Stimulated activated CD4-positive, alpha-beta T cell treated with anti-CD3 and anti-CD28 coated beads, Interleukin-4, amount 100 ng/mL, for 24 hours (primary cell): ENCODE measurements at places on chromosomes 13 and 19.
A peak's percentile ranks its signal among the peaks of the same experiment; 100 is the strongest.

DNA sequence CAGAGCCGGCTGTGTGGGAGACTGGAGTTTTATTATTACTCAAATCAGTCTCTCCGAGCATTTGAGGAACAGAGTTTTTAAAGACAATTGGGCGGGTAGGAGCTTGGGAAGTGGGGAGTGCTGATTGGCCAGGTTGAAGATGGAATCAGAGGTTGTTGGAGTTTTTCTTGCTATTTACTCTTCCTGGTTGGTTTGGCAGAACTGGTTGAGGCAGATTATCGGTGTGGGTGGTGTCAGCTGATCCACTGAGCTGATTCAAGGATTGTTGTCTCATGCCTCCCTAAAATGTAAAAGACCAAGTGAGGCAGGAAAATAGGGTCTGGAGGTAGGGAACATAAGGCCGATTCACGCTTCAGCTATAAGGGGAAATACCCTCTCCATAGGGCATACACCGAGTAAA is 1.3 kb upstream of the TDRD12 start:
- DNase-seq = no peak

DNA sequence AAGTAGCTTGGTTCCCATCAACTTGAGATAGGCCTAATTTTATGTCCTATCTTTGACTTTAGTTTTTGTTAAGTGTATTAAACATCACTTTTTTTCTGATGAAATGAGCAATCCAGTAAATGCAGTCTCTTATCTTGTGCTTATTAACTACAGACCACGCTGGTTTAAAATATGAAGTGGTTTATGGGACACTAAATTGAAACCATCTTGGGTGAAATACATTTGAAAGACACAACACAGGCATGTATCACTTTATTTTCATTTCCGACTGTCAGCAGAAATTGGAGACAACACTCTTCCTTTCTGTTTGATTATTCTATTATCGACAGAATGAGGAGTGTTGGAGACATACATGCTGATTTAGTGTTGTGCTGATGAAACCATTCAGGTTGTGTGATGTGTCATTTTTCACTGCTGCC is 447.7 kb downstream of the GPC6 start:
- DNase-seq = no peak

DNA sequence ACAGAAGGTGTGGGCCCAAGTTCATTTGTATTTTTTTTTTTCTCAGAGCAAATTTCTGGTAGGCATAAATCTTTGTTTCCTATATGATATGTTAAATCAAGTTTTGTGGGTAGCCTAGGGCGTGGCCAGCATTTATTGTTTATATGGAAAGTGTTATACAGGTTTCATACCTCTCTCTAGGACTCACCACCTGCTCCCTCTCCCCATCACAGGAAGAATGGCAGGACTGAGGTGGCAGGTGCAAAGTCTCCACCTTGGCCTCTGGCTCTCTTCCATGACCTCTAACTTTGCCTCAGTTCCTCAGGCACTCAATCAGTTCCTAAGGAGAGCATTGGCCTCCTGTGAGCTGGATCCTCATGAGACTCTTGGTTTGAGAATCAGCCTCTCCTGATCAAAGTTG is 172.3 kb upstream of the TSC22D1 start:
- DNase-seq = no peak

DNA sequence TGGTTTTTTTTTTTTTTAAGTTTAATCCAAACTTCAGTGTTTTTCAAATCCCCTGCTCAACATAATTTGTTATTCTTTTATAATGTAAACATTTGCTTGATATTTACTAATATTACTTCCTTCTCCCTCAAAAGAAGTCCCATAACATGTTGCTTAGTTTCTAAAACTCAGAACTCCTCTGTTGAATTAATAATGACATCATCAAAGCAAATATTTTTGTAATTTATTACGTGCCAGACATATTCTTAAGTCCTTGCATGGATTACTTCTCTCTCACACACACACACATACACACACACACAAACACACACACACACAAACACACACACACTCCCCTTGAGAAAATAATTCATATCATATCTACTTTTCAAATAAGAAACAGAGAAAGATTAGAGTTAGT is 1432.3 kb upstream of the SPRY2 start:
- DNase-seq = no peak

GRCh38 chr13:61045251-61045650 is 370.4 kb downstream of the PCDH20 start:
- no peak for DNase-seq

DNA sequence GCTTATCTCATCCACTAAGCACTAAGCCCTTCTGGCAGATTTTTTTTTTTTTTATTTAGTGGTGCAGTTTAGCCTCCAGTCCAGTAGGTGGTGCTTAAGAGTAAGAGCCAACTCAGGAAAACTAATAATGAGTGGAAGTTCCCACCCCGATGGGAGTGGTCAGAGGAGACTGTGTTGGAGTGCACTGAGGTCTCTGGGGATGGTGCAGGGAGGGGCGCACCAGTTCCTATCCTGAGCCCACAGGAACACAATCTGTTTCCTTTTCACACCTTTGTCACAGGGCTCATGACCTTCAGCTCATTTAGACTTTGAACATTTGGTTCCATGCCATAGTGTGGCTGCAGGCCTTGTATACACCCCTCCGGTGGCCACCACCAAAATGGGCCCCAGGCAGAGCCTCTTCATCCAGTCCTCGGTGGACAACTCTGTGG is 367.4 kb downstream of the SPRY2 start:
- no peak for DNase-seq

DNA sequence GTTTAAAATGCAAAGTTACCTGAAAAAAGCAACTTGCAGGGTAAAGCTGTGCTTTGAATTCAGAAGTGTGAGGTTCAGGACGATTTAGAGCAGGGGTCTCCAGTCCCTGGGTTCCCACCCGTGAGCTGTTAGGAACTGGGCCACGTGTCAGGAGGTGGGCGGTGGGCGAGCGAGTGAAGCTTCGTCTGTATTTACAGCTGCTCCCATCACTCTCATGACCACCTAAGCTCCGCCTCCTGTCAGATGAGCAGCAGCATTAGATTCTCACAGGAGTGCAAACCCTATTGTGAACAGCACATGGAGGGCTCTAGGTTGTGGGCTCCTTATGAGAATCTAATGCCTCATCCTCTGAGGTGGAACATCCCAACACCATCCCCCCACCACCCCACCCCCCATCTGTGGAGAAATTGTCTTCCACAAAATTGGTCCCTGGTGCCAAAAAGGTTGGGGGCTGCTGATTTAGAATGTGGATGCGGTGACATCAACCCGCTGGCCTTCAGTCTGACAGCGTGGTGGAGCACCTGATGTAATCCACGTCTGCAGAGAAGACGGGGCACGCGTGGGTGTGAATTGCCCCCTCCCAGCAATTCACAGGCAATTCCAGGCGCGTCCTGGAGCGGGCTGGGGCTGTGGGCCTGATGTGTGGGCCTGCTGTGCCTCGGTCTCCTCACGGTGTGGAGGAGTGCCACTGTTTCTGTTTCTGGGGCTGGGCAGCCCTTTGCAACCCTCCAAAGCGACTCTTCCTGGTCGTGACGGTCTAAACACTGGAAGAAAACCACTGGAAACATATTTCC is 214.0 kb upstream of the SOX1 start:
- no peak for DNase-seq

DNA sequence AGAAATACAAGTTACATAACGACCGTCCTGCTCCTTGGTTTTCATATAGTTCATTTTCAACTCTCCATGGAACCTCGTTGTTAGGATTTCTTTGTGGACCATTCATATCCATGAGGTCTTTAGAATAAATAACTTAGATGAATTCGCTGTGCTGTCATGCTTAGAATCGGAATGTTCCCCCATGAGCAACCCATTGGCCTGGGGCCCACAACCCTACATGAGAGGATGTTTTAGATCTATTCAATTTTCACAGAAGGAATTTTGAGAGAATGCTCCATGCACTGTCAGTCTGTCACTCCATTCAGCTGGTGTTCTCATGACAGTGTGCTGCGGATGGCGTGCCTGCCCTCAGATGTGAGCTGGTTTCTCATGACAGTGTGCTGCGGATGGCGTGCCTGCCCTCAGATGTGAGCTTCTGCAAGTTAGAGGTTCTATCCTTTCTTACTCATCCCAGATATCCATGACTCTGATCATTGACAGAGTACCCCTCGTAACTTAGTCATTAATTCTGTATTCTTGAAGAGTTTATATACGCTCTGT is 1193.1 kb downstream of the EFNB2 start:
- no peak for DNase-seq

DNA sequence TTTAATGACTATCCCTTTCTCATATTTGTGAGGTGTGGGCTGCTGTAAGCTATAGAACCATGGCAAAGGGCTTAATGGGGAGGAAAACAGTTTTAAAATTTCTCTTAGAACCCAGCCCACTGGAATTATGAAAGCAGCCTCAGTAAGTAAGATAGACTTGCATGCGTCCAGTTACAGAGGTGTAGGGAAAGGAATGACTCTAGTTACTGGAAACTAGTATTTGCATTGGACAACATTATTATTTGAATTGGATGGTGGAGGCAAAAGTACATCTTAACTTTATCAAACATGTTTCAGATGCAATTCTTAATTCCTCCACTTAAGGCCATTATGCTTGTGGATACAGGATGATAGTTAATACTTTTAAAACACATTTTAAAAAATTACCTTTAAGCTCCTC is 292.9 kb downstream of the SPRY2 start:
- DNase-seq = no peak

DNA sequence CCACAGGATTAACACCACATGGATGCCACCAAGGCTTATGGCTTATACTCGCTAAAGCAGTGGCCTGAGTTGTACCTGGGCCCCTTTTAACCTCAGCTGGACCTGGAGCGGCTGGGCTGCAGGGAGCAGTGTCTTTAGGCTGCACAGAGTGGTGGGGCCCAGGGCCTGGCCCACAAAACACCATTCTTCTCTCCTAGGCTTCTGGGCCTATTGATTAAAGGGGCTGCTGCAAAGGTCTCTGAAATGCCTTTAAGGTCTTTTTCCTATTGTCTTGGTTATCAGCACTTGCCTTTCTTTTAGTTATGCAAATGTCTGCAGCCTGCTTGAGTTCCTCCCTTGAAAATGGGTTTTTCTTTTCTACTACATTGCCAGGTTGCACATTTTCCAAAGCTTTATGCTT is 973.9 kb upstream of the PRR20A start:
- DNase-seq = no peak

GRCh38 chr19:40549007-40549708 is 27.5 kb upstream of the SHKBP1 start:
- DNase-seq = peak; percentile 79

DNA sequence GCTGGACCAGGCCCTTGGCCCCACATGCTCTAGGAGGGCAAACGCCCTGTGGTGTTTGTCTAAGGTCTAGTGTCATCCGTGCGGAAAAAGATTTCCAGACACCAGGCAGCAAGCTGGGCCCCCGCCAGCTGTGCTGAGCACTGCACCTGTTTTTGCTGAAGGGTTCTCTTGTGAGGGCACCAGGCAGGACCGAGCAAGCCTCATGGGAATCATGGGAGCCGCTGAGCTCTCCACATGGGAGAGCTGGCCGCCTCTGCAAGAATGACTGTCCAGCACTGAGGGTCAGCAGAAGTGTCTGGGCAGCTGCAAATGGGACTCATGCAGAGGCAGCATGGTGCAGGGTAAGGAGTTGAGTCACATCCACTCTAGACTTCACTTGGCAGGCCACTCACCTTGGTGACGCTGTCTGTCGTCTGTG is 12.0 kb downstream of the B3GNT8 start:
- no peak for DNase-seq

DNA sequence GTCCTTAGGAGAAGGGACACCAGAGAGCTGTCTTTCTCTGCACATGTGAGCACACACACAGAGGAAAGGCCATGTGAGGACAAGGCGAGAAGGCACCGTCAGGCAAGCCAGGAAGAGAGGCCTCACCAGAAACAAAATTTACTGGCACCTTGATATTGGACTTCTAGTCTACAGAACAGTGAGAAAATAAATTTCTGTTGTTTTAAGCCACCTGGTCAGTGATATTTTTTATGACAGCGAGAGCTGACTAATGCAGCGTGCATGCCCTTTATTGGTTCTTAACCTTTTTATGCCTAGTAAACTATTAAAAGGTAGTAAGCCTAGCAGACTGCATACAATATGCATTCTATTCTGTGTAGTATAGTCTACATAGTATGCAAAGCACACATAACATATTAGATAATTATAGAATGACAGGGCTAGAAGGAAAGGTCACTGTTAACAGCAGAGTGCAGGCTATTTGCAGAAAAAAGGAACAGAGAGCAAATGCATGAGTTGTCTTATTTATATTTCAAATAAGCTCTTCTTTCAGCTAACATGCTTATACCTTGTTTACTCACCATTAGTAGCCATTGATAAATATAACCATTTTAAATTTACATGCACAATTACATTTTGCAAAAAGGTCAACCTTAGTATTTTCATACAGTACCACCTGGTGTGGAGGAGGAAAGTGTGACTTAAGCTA is 25.2 kb upstream of the KATNAL1 start:
- DNase-seq = no peak

DNA sequence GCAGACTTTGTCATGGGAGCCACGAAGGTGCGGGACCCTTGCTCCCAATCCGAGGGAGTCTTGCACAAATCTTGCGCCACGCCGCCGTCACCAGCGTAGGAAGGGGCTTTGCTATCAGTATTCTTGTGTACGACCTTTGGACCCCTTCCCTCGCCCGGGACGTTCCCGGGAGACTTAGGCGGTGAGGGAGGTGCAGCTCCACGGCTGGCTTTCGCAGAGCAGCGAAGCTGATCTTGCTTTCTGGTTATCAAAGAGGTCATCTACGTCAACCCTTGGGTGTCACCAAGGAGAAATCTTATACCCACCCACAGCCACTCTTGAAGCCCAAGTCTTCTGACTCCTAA is 583 bp downstream of the TECR start:
- no peak for DNase-seq

DNA sequence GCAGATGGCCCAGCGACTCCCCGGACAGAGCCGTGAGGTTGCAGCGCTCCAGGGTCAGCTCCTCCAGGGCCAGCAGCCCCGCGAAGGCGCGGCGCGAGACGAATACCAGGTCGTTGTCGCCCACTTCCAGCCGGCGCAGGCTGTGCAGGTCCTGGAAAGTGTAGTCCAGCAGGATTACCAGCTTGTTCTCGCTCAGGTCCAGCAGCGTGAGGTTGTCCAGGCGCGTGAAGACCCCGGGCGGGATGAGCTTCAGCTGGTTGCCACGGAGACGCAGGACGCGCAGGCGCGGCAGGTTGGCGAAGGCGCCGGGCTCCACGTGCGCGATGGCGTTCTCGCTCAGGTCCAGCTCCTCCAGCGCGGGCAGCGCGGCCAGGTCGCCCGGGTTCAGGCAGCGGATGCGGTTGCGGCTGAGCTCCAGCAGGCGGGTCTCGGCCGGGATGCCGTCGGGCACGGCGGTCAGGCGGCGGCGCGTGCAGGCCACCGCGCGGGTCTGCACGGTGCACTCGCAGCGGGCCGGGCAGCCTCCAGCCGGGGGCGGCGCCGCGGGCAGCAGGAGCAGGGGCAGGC is 9.3 kb upstream of the PEAK3 start:
- DNase-seq = no peak

GRCh38 chr19:17220207-17220758 is 5.1 kb downstream of the USE1 start:
- peak; percentile 29 for DNase-seq

GRCh38 chr19:28394725-28395124 is 818.2 kb downstream of the UQCRFS1 start:
- no peak for DNase-seq

GRCh38 chr13:111790621-111791020 is 276.3 kb upstream of the SOX1 start:
- no peak for DNase-seq
